Sigmoid colon (tissue), 7 donors: ENCODE measurements at places on chromosomes 11 and 22. TPM values are rescaled to one million over a fixed set of nuclear protein-coding genes. Genes with fewer than 3 reads are reported as not detected.
A peak's percentile ranks its signal among the peaks of the same experiment; 100 is the strongest.

GRCh38 chr22:37254209-37254866 is 10.3 kb upstream of the RAC2 start:
- H3K27me3 ChIP-seq, result peaks cover 32% of the 10 kb centered on the region
- no peak overlapping the region for H3K4me3 ChIP-seq
- no peak for DNase-seq

DNA sequence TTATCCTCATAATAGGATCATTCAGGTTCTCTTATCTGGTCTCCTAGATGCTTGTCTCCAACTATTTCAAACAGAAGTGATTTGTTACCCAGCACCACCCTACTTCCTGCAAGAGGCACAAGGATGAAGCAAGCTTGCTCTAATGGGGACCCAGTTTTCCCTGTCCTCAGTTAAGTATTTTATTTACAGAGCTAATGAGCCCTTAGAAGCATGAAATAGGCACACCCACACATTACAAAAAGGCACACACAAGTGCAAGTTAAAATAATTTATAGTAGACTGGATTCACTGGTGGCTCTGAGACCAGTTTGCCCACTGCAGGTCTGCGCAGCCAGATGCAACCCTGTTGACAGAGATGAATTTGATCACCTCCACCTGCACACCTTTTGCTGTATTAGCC is 167.5 kb downstream of the KIRREL3 start:
- H3K4me3 ChIP-seq, result no peak overlapping the region
- H3K27me3 ChIP-seq, result no peaks in the 10 kb centered on the region
- H3K36me3 ChIP-seq, result no peaks in the 10 kb centered on the region
- DNase-seq, result no peak

DNA sequence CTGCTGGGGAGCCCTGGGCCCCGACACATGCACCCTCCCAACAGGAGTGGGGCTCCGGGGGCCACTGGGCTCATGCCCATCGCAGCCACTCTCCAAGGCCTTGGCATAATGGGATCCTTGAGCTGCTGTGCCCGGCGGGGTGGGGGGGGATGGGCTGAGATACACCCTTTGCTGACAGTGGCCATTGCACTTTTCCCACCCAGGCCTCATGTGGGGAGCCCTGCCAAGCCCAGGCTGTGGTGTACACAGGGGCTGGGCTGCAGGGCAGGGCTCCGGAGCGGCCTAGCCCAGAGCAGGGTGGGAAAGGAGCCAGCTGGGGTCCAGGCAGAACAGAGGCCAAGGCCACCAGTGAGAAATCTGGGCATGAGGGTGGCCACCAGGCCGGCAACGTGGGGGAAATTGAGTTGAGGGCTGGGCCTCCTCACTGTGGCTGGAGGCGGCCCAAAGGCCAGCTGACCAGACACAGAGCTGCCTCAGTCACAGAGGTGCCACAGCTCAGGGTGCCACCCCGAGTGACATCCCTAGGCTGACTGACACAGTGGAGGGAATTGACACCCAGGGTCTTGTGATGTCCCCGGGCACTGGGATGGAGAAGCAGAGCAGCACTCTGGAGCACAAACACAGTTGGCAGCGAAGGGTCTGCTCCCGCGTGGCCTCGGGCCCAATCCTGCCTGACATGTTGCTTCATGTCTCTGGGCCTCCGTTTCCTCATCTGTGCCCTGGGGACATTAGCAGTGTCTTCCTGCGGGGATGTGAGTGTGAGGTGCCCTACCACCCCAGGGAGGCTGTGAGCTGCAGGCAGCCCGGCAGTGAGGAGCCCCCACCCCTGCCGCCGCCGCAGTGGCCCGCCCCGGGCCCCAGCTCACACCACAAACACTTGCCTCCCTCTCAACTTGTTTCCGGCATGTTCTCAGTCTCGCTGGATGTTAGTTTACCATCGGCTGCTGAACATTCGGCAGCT is 30.4 kb downstream of the RTN4R start:
- H3K36me3 ChIP-seq, result no peaks in the 10 kb centered on the region
- DNase-seq, result no peak
- peaks cover 9% of the 10 kb centered on the region for H3K4me1 ChIP-seq

- no peaks in the 10 kb centered on the region for H3K27me3 ChIP-seq
- H3K4me3 ChIP-seq, result no peak overlapping the region
- H3K27ac ChIP-seq, result no peak overlapping the region
- no peaks in the 10 kb centered on the region for H3K36me3 ChIP-seq
- no peaks in the 10 kb centered on the region for H3K4me1 ChIP-seq
Measured at GRCh38 chr22:22745225-22746060, 101.0 kb downstream of the GGTLC2 start.

DNA sequence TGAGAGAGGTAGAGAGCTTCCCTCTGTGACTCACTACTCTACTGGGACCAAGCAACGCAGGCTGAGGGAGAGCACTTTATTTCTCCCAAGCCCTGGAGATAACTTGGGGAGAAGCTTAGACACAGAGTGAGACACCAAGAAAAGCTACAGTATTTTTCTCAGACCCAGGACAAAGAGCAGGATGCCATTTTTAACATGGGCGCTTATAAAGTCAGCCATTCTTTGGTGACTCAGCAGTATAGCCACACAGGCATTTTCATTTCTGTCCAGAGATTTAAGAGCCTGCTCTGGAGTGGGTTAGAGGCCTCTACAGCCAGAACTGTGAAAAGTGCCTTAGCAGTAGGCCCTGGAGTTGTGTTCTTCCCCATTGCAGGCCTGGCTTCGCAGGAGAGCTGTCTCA is 55.0 kb upstream of the GLYAT start:
- H3K27me3 ChIP-seq, result no peaks in the 10 kb centered on the region
- no peak for DNase-seq
- H3K4me3 ChIP-seq, result no peak overlapping the region
- no peaks in the 10 kb centered on the region for H3K4me1 ChIP-seq
- no peaks in the 10 kb centered on the region for H3K36me3 ChIP-seq
- no peak overlapping the region for H3K27ac ChIP-seq

DNA sequence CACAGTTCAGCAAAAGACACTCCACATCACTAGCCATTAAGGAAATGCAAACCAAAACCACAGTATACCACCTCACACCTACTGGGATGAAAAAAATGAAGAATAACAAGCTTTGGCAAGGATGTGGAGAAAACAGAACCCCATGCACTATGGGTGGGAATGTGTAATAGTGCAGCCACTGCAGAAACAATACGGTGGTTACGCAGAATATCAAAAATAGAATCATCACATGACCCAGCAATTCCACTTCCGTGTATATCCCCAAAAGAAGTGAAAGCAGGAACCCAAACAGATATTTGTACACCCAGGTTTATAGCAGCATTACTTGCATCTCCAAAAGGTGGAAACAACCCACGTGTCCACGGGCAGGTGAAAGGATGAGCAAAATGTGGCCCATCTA is 20.8 kb downstream of the CARS1 start:
- no peaks in the 10 kb centered on the region for H3K27me3 ChIP-seq
- H3K4me3 ChIP-seq, result no peak overlapping the region
- no peak for DNase-seq
- peaks cover 91% of the 10 kb centered on the region for H3K36me3 ChIP-seq
- no peak overlapping the region for H3K27ac ChIP-seq

- DNase-seq, result peak; percentile 71
- H3K27me3 ChIP-seq, result no peaks in the 10 kb centered on the region
- H3K36me3 ChIP-seq, result no peaks in the 10 kb centered on the region
- H3K4me1 ChIP-seq, result peaks cover 64% of the 10 kb centered on the region
Measured at GRCh38 chr11:106087815-106088435, 10.5 kb downstream of the AASDHPPT start.

- H3K36me3 ChIP-seq, result peaks cover 5% of the 10 kb centered on the region
- DNase-seq, result peak; percentile 73
- no peaks in the 10 kb centered on the region for H3K27me3 ChIP-seq
- H3K4me1 ChIP-seq, result peaks cover 83% of the 10 kb centered on the region
- H3K4me3 ChIP-seq, result peak overlapping the region; percentile 92
Measured at GRCh38 chr11:67269401-67270255, 3.4 kb downstream of the GRK2 start.

DNA sequence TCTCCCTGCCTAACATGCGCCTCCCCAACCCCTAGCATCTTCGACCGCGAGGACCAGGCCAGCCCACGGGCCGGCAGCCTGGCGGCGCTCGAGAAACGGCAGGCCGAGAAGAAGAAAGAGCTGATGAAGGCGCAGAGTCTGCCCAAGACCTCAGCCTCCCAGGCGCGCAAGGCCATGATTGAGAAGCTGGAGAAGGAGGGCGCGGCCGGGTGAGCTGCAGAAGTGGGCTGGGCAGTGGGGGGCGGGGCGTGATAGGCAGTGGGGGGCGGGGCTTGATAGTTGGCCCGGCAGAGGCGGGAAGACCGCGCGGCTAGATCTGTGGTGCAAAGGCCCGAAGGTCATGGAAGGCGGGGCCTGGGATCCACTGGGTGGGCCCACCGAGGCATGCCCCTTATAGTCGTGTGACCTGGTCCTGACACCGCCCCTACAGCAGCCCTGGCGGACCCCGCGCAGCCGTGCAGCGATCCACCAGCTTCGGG is 8.7 kb downstream of the SELENOM start:
- H3K36me3 ChIP-seq, result peaks cover 87% of the 10 kb centered on the region
- DNase-seq, result peak; percentile 92
- H3K27ac ChIP-seq, result peak overlapping the region; percentile 98
- H3K4me1 ChIP-seq, result peaks cover 90% of the 10 kb centered on the region

The INSC gene
- total RNA-seq, result 2.9 TPM

The TRABD gene
- total RNA-seq, result 15.3 TPM

The APOBEC3A gene
- total RNA-seq, result 0.36 TPM

The MUC6 gene
- total RNA-seq, result not detected
